Stimulated activated CD8-positive, alpha-beta memory T cell treated with anti-CD3 and anti-CD28 coated beads, Interleukin-2, amount 100 ng/mL, for 48 hours (primary cell): ENCODE measurements at places on chromosomes 1 and 21.

- DNase-seq, result no peak
Observed at GRCh38 chr1:94539496-94539895, 2.1 kb downstream of the F3 start.

DNA sequence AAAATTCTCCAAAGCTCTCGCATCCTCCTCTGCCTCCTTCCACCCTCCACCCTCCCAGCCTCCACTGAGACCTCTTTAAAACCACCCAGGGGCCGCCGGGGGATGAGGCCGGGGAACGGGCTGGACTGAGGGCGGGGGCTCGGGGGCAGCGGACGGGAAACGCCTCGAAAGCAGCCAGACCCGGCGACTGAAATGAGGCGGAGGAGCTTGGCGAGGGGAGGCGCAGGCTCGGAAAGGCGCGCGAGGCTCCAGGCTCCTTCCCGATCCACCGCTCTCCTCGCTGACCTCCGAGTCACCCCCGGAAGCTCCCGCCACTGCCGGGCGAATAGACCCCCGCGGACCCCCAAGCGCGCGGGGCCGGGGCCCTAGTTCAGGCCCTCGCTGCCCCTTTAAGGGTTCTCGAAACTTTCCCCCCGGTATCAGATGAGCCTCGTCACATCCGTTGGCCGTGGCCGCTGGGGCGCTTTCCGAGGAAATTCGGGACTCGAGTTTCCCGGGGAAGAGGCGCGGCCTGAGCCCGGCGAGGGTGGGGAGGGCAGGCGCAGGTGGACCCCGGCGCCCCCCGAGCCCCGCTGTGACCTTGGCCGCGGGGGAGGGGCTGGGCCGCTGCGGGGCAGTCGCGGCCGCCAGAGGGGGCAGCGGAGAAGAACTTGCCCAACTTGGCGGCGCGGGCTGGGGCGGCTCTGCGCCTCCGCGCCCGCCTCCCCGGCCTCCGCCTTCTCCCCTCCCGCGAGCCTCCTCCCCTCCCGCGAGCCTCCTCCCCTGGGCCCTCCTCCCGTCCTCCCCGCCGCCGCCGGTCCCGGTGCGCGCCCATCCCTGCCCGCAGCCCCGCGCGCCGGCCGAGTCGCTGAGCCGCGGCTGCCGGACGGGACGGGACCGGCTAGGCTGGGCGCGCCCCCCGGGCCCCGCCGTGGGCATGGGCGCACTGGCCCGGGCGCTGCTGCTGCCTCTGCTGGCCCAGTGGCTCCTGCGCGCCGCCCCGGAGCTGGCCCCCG lies at the start of gene BACE2:
BACE2 (plus strand) TSS at position 813 of the 995 bp plus-strand sequence; CDS start at position 917, 104 bp downstream.
- peak; percentile 28 for DNase-seq

- DNase-seq, result no peak
Observed at GRCh38 chr1:213399695-213400094, 348.7 kb downstream of the RPS6KC1 start.

GRCh38 chr1:226662642-226663326 lies 76.3 kb downstream of the ITPKB start:
- peak; percentile 72 for DNase-seq

DNA sequence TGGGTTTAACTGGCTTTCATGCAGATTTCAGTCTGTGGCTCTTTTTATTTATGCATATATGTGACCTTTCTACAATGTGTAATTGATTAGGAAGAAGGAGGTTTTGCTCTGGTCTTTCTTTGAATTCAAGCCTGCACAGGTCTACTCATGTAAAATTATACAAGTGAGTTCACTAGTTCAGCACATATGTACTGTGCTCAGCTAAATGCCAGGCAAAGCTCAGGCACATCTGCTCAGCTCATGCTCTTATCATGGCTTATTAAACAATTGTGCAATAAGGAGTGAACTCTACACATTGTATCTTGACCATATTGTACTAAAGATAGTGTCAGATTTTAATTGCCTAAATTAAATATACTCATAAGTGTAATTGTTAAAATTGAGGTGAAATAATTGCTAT lies 378.4 kb downstream of the ADGRL2 start:
- DNase-seq, result no peak

- DNase-seq, result no peak
Observed at GRCh38 chr21:34962586-34963222, 86.4 kb downstream of the RUNX1 start.

GRCh38 chr1:9618909-9619679 lies 30.4 kb downstream of the TMEM201 start:
- no peak for DNase-seq

GRCh38 chr1:67534627-67535065 lies 104.4 kb upstream of the SERBP1 start:
- DNase-seq, result no peak

DNA sequence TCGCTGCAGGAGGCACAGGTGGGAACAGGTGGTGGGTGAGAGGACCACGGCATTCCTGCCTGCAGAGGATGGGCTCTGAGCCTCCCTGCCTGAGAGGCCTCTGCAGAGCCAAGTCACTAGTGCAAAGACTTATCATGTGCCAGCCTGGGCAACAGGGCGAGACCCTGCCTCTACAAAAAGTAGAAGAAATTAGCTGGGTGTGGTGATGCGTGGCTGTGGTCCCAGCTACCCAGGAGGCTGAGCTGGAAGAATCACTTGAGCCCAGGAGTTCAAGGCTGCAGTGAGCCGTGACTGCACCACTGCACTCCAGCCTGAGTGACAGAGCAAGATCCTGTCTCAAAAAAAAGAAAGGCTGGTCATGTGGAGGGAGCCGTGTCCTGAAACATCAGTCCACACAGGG lies 46.4 kb downstream of the PKNOX1 start:
- no peak for DNase-seq

- no peak for DNase-seq
Observed at GRCh38 chr21:29371464-29371863, 72.7 kb downstream of the BACH1 start.

- DNase-seq, result no peak
Observed at GRCh38 chr1:44576456-44577150, 97.7 kb downstream of the TMEM53 start.

- no peak for DNase-seq
Observed at GRCh38 chr1:236039740-236040685, 24.9 kb downstream of the NID1 start.

GRCh38 chr1:25993197-25993951 lies 4.5 kb downstream of the PAFAH2 start:
- DNase-seq, result no peak
